ENCODE measurements at places on chromosomes 16 and 17.
A peak's percentile ranks its signal among the peaks of the same experiment; 100 is the strongest.

- peak; percentile 45 for DNase-seq
Observed at GRCh38 chr17:41738077-41738800, 3.8 kb upstream of the HAP1 start.

- DNase-seq = no peak
Observed at GRCh38 chr17:72717676-72718075, 374.8 kb downstream of the SLC39A11 start.

DNA sequence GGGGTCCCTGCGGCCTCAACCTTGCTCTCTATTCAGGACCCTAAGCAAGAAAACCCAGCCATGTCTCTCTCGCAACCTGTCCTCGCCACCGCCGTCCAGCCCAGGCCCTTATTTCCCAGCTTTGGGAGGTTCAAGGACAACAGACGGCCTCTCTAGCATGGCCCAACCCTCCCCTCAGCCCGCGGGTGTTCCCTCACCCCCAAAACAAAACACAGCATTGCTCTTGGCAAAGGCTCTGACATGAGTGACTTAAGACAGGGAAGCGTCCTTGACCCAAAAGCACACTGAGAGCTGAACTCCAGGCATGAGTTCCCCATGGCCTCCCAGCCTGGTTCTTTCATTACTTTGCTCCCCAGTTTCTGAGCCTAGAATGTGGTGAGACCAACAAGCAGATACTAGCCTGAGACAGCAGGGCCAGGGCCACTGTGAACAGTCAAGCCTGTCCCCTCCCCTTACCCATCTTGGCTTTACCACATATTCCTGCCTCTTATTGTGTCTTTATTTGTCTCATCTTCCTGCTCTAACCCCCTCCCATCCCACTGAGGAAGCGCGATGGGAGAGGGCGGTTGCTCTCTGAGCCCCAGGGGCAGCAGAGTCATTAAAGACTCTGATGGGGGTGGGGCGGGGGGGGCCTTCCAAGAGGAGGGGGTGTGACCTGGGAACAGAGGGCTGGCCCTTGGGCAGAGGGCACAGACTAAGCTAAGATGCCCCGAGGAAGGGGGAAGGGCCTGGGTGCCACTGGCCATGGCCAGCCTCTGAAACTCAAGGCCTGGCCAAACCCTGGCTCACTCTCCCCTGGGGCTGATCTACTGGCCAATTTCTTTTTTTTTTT is 11.8 kb downstream of the SREBF1 start:
- no peak for DNase-seq

- no peak for DNase-seq
Observed at GRCh38 chr17:60165971-60166370, 16.2 kb downstream of the CA4 start.

DNA sequence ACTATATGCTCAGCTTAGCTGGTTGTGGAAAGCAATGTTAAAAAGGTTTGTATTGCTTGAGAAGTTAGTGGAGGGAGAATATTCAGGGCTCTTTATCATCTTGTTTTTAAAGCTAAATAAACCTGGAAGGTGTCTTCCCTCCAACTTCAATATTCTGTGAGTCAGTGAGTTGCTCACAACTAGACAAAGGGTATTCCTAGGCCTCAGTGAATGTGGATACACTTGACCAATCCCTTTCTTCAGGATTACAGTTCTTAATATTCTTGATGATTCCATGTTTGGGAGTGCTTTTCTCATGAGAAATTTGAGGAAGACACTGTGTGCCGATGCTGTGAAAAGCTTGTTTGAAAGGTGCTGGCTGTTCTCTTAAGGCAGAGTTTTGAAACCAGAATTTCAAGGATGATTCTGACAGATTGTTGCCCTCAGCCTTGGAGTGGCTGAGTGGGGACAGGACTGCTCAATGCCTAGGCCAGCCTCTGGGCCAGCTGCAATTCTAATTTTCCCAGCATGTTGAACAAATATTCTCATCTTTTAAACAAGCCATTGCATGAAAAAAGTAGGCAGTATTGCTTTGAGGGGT is 30.1 kb downstream of the MAP2K4 start:
- no peak for DNase-seq

DNA sequence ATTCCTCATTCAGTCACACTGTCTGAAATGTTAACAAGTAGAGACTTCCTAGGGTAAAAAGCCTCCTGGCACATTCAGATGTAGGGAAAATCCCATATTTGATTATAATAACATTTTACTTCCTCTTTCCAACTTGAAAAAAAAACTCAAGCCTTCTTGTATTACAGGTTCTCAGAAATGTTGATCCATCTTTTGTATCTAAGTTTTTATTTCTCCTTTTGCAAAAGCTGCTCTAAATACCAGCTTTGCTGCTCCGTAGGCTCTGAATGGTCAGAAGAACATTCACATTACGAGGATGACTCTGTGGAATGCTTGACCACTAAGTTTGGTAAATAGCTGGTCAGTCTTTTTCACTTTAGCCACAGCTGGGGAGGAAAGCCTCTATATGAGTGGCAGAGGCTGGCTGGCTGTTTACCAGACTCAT is 13.2 kb upstream of the HEATR6 start:
- DNase-seq = no peak

DNA sequence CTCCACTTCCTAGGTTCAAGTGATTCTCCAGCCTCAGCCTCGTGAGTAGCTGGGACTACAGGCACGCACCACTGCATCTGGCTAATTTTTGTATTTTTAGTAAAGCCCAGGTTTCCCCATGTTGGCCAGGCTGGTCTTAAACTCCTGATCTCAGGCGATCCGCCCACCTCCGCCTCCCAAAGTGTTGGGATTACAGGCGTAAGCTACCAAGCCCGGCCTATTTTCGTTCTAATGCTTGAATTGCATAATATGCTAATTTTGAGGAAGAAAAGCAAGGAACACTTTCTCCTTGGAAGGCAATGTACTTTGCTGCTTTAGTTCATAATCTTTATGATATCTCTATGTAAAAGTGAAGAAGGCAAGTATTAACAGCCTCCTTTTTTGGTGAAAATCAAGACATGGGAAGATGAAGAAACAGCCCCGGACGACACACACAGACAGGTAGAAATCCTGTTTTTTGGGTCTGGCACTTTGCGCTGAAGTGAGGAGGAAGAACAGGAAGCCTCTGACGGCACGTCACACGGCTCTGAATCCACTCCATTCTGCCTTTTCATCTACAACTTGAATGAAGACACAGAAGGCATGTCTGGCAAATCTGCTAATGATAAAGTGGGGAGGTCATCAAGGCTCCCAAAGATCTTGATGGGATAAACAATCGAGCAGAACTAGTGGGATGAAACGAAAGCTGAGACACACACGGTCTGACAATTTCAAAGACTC is 24.9 kb downstream of the VPS53 start:
- DNase-seq = no peak

GRCh38 chr16:88642881-88643643 is 4.7 kb downstream of the IL17C start:
- DNase-seq = no peak
